ENCODE measurements at places on chromosomes 4 and X. TPM values are rescaled to one million over a fixed set of nuclear protein-coding genes. Genes with fewer than 3 reads are reported as not detected.

Gene DMRTC1
- 0.81 TPM for total RNA-seq

Gene HERC5
- total RNA-seq = 5.9 TPM

Gene FGA
- not detected for total RNA-seq

Gene FATE1
- total RNA-seq = not detected

Gene MID1
- total RNA-seq = 19.3 TPM

Gene MTTP
- 1.5 TPM for total RNA-seq

Gene POU3F4
- not detected for total RNA-seq

Gene CTPS2
- total RNA-seq = 12.1 TPM

Gene NLGN3
- 1.7 TPM for total RNA-seq

Gene SOWAHB
- total RNA-seq = 0.62 TPM

Gene LONRF3
- total RNA-seq = 15.5 TPM

Gene ARHGAP4
- total RNA-seq = 12.5 TPM

Gene WWC2
- 23.0 TPM for total RNA-seq

Gene AR
- total RNA-seq = 4.7 TPM

Gene MAGEA3
- total RNA-seq = not detected

Gene INTU
- total RNA-seq = 21.8 TPM

Gene RNF150
- total RNA-seq = 53.3 TPM

Gene RPA4
- total RNA-seq = 0.77 TPM

Gene SERPINA7
- total RNA-seq = not detected

Gene TBX22
- total RNA-seq = not detected

Gene NHS
- 4.7 TPM for total RNA-seq

Gene CNGA1
- total RNA-seq = not detected

Gene NLRP2B
- not detected for total RNA-seq

Gene TMEM31
- not detected for total RNA-seq

Gene OPHN1
- total RNA-seq = 8.2 TPM

Gene NMU
- 1.6 TPM for total RNA-seq

Gene GPR119
- total RNA-seq = not detected

Gene MSX1
- total RNA-seq = 2.2 TPM

Gene SPIN2A
- total RNA-seq = 0.78 TPM

Gene CTAG2
- not detected for total RNA-seq

Gene TKTL1
- total RNA-seq = 0.31 TPM

Gene MAGEB2
- not detected for total RNA-seq

Gene MTMR1
- 21.9 TPM for total RNA-seq

Gene NEK1
- 14.6 TPM for total RNA-seq

Gene ZFP92
- total RNA-seq = 1.5 TPM

Gene FOXR2
- not detected for total RNA-seq

Gene PDLIM3
- total RNA-seq = 1,630 TPM

Gene PHEX
- total RNA-seq = 0.40 TPM

Gene AREG
- 7.3 TPM for total RNA-seq

Gene YY2
- 1.6 TPM for total RNA-seq

Gene SLC6A14
- total RNA-seq = not detected

Gene RAB40AL
- total RNA-seq = 0.62 TPM

Gene PPP4R3C
- total RNA-seq = not detected

Gene CXCL5
- 0.42 TPM for total RNA-seq

Gene UCHL1
- 43.0 TPM for total RNA-seq

Gene AFAP1
- total RNA-seq = 79.7 TPM

Gene TMEM255A
- total RNA-seq = 8.9 TPM

Gene XAGE3
- total RNA-seq = not detected

Gene SPATA4
- total RNA-seq = 0.46 TPM

Gene TMEM271
- total RNA-seq = not detected

Gene HSD17B13
- 0.64 TPM for total RNA-seq

Gene SMR3B
- not detected for total RNA-seq

Gene NUDT11
- total RNA-seq = 2.4 TPM
